Suprapubic skin (tissue), 4 donors: ENCODE measurements at places on chromosomes 2 and 18.

- DNase-seq: no peak
These were observed 7.0 kb downstream of the EIF2AK2 start for GRCh38 chr2:37149626-37150322.

DNA sequence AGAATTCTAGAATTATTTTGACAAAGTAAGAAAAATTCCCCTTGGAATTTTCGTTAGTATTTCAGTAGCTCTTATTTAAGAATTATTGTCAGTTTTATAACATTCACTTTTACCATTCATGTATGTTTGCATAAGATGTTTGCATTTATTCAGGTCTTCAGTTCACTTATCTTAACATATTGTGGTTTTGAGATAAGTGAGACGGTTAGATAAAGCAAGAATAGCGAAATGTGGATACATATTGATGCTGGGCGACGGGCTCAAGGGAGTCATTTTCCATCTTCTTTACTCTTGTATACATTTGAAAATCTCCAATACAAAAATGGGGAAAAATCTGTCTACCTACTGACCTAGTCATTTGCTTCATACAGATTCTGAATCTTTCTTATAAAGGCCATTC is 156.7 kb upstream of the HDAC4 start:
- DNase-seq: no peak

- no peak for DNase-seq
These were observed 71.3 kb upstream of the NYAP2 start for GRCh38 chr2:225328192-225328591.

- no peak for DNase-seq
These were observed 297.1 kb upstream of the SESTD1 start for GRCh38 chr2:179561702-179562101.

GRCh38 chr2:221473451-221473850 is 98.7 kb downstream of the EPHA4 start:
- no peak for DNase-seq

DNA sequence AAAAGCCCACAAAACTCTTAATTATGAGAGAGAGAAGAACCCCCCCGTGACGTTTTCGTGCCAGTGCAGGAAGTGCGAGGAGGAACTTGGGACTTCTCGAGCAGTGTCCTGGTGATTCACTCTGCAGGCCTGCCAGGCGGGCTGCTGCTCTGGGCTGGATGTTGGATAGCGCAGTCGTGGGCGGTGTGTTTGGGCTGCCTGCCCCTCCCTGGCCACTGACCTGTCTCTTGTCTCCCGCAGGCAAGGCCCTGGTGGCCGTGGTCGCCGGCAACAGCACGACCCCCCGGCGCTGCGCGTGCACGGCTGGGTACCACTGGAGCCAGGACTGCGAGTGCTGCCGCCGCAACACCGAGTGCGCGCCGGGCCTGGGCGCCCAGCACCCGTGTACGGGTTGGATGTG is 29.0 kb downstream of the TNFRSF11A start:
- DNase-seq: no peak

GRCh38 chr2:99841749-99842148 is 300.6 kb downstream of the AFF3 start:
- no peak for DNase-seq

GRCh38 chr18:6751222-6751621 is 21.7 kb downstream of the ARHGAP28 start:
- no peak for DNase-seq

- no peak for DNase-seq
These were observed 57.7 kb downstream of the ARHGEF4 start for GRCh38 chr2:130894326-130894942.

DNA sequence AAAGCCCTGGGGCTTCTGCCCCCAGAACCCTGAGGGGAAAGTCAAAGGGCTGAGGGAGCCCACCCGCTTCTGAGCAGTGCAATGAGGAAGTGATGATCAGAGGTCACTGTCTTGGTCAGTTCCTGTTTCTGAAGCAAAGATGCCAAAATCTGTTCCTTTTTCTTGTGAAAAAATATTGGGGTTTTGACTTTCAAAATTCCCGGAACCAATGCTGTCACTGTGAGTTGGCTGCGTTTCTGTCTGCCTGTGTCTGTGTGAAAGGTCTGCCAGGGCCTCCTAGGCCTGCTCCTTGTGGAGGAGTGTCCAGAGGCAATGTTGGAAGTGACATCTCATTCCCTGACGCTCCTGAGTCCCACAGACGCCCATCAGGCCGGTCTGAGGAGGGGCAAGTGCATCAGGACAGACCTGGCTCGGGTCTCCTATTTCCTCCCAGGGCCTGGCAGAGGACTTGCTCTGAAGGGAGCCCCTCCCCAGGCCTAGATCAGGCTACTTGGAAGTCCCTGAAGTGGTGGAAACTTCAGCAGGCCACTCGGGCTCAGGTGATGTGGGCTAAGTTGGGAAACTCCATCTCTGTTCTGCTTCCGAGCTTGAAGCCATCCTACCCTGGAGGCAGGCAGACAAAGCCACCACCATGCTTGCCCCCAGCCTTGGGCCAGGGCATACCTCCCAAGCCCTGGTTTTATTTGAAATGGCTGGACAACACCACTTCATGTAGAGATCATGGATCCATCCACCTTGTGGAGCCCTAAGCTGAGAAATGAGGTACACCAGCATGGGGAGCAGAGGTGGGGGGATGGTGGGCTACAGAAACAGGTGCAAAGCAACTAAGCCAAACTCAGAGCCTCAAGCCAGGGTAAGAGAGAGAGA is 51.0 kb downstream of the PKDCC start:
- no peak for DNase-seq
